ENCODE measurements at places on chromosomes 2 and 18. TPM values are rescaled to one million over a fixed set of nuclear protein-coding genes. Genes with fewer than 3 reads are reported as not detected.
A peak's percentile ranks its signal among the peaks of the same experiment; 100 is the strongest.

- no peak for DNase-seq
Measured at GRCh38 chr2:6683516-6683915, 182.2 kb downstream of the CMPK2 start.

DNA sequence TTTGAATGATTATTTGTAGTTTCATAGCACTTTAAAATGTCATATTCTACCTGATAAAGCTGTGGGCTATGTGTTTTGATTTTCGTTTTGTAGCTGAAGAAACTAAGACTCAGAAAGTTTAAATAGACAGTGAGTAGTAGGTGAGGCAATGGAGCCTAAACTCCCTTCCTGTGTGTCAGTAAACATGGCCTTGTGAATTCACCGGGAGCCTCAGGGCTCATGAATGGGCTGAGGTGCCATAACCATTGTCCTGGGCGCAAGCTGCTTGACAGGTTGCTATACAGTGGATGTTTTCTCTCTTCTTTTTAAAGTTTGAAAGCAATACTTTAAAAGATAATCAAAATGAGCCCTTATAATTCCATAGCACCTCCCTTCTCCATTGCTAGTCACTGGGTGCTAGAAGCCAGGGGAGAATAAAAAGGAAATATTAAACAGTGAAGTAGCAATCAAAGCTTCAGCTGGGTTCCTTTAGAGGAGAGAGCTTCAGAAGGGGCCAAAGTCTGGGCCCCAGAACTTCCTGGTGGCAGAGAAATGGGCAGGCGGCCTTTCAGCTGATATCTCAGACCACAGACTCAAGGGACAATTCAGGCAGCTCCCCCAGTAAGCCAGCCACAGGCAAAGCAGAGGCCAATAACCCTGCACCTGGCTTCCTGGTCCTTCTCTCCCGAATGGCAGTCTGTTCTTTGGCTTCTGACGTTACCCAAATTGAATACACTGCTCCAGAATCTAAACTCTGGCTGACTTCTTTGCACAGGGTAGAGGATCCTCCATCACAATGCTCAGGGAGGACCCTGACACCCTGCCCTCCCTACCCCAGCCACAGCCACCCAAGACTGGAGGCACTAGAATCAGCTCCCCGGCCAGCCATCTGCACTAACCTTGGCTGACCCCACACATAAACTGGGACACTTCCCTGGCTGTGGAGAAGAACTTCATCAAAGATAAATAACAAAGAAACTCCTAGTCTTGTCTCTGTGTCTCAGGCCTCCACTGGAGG is 51.8 kb upstream of the NPAS2 start:
- DNase-seq: no peak

GRCh38 chr2:200604571-200605255 is 18.9 kb downstream of the AOX1 start:
- DNase-seq: no peak

DNA sequence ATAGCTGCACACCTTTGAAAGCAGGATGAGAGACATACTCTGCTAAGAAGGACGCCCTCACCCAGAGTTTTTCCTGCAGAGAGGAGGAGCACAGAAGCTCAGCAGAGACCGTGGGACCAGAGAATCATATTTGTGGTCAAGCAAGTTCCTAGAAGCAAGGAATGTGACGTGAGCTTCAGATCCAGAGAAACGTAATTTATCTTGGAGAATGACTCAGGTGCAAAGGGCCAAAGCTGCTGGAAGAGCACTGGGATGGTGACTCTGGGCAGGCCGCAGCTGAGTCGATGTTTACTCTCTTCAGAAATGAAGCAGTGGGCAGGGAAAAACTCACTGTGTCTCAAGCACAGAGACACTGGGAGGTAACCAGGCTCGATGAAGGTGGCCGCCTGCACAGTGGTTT is 50.1 kb upstream of the IGFBP2 start:
- no peak for DNase-seq

GRCh38 chr18:54197747-54198411 is 26.6 kb downstream of the MBD2 start:
- DNase-seq: no peak

DNA sequence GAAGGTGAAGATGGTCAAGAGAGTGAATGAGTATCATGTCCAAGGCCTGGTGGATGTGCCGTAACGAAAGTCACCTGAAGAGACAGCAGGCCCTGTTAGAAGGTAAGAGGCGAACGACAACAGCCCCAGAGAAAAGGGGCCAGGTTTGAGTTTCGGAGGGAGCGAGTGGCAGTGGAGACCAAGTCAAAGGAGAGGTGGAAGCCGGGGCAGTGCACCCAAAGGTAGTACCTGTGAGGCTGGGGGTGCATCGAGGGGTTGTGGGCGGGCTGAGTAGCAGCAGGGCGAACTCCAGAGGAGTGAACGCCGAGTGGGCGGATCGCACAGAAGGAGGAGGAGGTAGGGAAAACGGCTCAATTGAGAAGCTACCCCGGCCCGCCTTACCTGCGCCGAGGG is 358 bp downstream of the USP37 start:
- DNase-seq: no peak

DNA sequence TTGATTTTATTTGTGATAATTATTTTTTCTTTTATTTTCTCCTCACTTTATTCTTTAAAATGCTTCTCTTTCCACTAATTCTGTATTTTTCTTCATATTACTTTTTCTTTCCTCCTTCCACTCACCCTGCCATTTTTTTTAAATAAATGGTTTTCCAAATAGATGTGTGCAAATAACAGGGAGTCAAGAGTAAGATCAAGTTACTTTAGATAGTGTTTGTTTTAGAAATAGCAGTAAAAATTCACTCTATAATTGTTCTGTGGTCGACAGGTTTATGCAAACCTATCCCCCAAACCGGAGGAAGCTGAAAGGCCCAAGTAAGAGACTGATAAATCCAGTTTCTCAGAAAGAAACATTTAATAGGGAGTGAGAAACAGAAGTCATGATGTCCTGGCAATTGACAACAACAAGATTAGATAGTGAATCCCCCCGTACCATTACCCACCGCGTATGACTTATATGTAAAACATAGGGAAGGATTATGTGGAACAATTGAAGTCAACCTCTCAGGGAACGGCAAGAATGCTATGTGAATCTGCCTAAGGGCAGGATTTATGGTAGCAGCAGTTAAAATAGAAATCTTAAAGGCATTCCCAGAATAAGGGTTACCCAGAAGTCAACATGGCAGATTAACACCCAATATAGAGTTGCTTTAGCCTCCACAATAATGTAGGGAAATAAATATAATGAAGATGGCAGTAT is 75.5 kb downstream of the KYNU start:
- DNase-seq: no peak

DNA sequence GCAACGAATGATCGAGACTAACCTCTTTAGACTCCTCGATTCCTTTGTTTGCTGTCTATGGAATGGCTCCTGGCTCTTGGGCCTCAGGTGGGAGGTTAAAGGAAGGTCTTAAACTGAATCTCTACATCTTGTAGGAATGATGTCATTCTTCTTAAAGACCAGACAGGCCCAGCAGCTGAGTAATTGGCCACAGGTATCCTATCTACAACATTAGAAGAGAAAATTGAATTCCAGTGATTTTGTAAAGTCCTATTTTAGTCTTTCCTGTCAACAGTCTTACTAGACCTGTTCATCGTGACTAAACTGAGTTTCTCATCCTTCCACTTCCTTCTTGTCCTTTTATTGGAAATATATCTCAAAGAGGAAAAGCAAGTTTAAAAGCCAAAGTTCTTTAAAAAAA is 274.8 kb downstream of the ALPK2 start:
- no peak for DNase-seq

- no peak for DNase-seq
Measured at GRCh38 chr2:3309496-3310355, 67.9 kb downstream of the EIPR1 start.

- no peak for DNase-seq
Measured at GRCh38 chr2:223019987-223020717, 31.8 kb upstream of the KCNE4 start.

DNA sequence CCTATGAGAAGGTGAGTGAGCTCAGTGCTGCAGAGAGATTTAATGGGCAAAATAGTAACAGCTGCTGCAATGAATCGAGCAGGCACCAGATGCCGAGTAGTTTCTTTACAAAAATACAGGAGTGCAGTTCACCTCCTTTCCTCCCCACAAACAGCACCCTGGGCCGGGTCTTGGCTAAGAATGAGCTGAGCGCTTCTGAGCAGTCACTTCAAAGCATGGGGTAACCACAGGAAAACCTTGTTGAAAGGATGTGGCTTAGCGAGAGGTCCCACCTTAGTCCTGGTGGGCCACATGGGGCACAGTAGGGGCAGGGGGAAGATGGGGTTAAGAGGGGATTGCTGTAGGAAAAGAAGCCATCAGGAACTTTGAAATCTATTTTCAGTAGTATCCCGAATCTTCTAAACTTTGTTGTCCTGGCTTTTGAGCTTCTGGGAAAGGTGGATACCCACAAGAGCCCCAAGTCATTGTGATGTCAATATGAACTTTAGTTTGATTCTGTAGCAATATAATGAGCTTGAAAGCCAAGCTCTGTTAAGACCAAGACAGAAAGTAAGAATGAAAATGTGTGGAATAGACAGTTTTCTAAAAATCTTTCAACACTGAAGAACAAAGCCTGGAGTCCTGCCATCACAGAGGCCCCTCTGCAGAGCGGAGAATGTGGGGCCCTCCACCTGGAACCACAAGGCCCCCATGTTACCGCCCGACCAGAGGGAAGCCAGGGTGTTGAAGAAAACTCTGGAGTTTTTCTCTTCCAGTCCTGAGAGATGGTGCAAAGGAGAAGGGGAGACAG is 101.0 kb upstream of the ZNF236 start:
- DNase-seq: no peak

- no peak for DNase-seq
Measured at GRCh38 chr2:13651684-13652131, 935.0 kb downstream of the TRIB2 start.

- DNase-seq: no peak
Measured at GRCh38 chr2:173118395-173118794, 42.7 kb downstream of the MAP3K20 start.

DNA sequence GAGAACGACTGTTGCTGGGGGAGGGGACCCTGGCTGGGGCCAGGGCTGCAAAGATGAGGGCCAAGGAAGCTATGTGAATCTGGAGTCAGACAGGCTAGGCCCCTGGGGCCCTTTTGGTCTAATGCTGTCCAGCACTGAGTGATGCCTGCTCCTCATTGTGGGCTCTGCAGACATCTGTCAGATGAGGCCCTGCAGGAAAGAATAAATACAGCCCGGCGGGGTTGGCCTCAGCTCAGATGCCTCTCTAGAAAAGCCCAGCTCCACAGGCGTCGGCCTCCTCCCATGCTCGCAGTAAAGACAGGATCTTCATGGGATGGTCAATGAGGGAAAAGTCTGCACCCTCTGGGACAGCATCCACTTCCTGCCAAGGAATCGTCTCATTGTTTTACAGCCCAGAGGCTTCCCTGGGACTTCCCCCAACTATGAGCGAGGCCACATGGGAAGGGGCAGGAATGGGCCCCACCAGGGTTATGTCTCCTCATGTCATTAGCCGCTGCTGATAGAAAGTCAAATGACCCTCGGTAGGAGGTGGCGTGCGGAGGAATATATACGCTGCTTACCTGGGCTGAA is 125.8 kb upstream of the GLI2 start:
- no peak for DNase-seq

- no peak for DNase-seq
Measured at GRCh38 chr2:18339326-18339725, 221.1 kb downstream of the RDH14 start.

DNA sequence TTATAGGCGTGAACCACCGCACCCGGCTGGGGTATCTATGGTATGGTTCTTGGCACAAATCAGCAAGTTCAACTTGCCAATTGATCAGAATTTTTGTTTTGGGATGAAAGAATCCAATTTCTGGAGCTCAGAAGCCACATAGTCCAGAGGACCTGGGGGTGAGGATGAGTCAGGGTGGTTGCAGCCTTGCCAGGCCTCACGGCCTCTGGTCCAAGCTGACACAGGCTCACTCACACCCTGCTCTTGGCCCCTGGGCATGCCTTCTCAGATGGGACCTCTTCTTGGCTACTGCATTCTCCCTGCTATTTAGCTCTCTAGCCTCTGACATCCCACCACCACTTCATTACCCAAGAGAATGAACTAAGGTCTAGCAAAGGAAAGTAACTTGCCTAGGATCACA is 16.3 kb downstream of the CAPG start:
- DNase-seq: no peak

DNA sequence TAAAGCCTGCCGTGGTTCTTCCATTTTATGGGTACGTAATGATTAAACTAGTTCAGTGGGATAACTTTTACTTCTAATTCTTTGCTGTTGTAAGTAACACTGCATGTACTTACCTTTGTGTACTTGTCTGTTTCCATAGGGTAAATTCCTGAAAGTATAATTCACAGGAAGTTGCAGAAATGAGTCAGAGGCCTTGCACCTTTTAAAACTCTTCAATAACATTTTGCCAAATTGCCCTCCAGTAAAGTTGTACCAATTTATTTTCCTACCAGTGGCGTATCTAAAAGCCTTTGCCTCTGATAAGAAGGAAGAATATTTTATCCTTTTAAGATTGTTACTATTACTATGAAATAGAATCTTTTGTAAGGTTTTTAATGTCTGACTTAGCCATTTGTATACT is 65.1 kb downstream of the CAB39 start:
- no peak for DNase-seq

GRCh38 chr2:105397025-105397722 is 1.7 kb downstream of the FHL2 start:
- peak; percentile 25 for DNase-seq

- no peak for DNase-seq
Measured at GRCh38 chr18:49360582-49360981, 99.9 kb downstream of the DYM start.

The ANKRD30B gene
- not detected for total RNA-seq

The FOXD4L1 gene
- total RNA-seq: 0.92 TPM

The KCNIP3 gene
- total RNA-seq: 1.1 TPM

The SLC66A3 gene
- total RNA-seq: 13.5 TPM

The CCDC74B gene
- total RNA-seq: 2.1 TPM

The DAW1 gene
- total RNA-seq: 2.4 TPM

The DPP4 gene
- total RNA-seq: 27.6 TPM

The MERTK gene
- total RNA-seq: 2.1 TPM

The SCN9A gene
- 6.1 TPM for total RNA-seq
